ENCODE measurements at places on chromosomes 1 and 21.
A peak's percentile ranks its signal among the peaks of the same experiment; 100 is the strongest.

- no peak for DNase-seq
Observed at GRCh38 chr1:30684881-30685795, 38.2 kb downstream of the MATN1 start.

DNA sequence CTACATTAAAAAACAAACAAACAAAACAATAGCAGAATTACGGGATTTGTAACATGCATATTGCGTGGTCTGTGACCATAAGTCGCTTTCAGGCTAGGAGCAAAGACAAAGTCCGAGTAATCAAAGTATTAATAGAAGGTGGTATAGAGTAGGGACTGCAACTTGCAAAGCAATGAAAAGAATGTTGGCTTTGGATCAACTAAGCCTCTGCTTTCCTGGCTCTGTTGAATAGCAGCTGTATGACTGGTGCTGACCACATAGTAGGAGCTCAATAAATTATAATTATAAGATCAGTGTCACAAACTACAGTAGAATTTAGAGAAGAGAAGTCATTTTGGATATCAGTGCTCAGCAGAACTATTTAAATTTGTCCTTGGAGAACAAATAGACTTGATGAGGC lies 586.4 kb downstream of the DPYD start:
- peak; percentile 25 for DNase-seq

DNA sequence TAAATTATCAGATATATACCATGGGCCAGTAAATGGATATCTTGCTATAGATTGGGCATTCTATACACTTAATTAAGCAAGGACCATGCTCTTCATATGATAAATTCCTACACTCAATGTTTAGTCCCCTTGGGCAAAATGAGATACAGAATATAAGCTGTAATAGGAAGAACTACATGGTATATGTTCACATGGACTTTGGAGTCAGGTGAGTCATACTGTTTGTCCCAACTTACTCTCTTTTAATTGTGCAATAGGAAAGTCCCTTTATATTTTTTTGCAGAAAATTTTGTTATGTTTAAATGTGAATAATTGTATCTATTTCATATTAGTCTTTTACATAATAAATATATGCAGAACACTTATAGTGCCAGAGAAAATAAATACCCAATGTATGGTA lies 820.2 kb upstream of the ADAMTS5 start:
- DNase-seq = no peak

- DNase-seq = no peak
Observed at GRCh38 chr1:110262846-110263631, 52.9 kb downstream of the KCNC4 start.

DNA sequence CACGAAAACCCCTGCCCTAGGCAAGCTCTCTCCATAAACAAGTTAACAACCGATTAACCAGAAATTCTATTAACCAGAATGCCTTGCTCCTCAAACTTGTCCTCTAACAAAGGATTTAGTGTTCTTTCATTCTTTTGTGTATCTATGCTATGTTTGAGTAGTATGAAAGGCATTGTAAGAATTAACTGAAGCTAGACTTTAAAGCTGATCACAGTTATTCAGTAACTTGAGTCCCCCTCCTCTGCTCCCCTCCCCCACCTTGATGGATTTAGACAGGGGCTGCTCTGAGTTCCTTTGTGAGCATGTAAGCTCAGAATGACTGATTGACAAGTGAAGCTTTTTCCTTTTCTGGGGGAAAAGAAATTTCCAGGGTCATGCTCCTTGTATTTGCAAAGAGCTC lies 257.6 kb downstream of the TTLL7 start:
- DNase-seq = no peak
